ENCODE measurements at places on chromosomes 6 and 20.
A peak's percentile ranks its signal among the peaks of the same experiment; 100 is the strongest.

- DNase-seq: no peak
These were observed 46.4 kb upstream of the PMEPA1 start for GRCh38 chr20:57756213-57756612.

- DNase-seq: peak; percentile 81
These were observed 754.0 kb upstream of the ADGRB3 start for GRCh38 chr6:67880939-67881705.

GRCh38 chr6:165678904-165679303 is 15.9 kb upstream of the PDE10A start:
- no peak for DNase-seq

- no peak for DNase-seq
These were observed 86.3 kb downstream of the FNDC1 start for GRCh38 chr6:159255434-159255951.

- DNase-seq: no peak
These were observed 167.2 kb downstream of the LINC00237 start for GRCh38 chr20:20939006-20939405.

DNA sequence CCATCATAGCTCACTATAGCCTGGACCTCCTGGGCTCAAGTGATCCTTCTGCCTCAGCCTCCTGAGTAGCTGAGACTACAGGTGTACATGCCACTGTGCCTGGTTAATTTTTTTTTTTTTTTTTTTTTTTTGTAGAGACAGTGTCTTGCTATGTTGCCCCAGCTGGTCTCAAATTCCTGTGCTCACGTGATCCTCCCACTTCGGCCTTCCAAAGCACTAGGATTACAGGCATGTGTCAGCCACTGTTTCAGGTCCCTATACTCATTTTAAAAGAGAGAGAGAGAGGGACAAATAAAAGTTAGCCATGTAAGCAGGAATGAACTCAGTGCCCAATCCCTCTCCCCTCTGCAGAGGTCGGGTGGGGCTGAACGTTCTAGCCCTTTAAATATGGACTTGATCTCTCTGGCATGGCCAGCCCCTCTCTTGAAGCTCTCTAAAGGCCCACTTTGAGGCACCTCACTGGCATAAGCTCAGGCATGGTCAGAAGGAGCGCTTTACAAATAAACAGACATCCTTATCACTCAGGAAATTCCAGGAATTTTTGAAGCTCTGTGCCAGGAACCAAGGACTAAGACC is 9.0 kb upstream of the SERPINB1 start:
- DNase-seq: no peak

DNA sequence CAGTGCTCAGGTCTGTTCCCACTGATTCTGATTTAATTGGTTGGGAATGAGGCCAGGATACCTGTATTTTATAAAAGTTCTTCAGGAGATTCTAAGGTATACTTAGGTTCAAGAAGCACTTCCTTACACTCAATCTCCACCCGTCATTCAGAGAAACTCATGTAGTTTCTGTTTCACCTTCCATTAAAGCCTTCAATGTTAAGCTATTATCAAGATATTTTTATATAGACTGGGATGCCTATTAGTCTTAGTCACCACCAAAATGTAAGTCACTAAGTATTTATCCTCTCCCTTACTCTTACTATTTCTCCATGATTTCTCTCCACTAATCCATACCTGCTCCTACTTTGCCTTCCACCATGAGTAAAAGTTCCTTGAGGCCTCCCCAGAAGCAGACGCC is 38.1 kb upstream of the GCLC start:
- no peak for DNase-seq

- DNase-seq: peak; percentile 92
These were observed 43.2 kb upstream of the GABRR1 start for GRCh38 chr6:89260310-89260709.

GRCh38 chr6:145789443-145789842 is 25.2 kb downstream of the FBXO30 start:
- no peak for DNase-seq

DNA sequence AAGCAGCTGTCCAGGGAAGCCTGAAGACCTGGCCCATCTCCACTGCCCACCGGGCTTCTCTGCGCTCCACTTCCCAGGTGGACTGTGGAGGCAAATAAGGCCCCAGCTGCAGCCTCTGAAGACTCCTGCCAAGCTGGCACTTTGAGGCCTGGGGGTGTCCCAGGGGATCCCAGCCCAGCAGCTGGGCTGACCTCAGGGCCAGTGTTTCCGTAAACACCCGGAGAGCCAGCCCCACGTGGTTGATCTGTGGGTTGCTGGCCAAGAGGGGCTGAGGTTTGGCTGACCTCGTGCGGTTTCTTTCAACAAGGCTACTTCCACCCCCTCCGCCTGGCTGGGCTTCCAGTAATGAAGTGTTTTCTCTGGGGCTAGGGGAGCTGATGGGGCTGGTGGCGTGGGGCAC is 12.4 kb upstream of the CCN5 start:
- DNase-seq: no peak

DNA sequence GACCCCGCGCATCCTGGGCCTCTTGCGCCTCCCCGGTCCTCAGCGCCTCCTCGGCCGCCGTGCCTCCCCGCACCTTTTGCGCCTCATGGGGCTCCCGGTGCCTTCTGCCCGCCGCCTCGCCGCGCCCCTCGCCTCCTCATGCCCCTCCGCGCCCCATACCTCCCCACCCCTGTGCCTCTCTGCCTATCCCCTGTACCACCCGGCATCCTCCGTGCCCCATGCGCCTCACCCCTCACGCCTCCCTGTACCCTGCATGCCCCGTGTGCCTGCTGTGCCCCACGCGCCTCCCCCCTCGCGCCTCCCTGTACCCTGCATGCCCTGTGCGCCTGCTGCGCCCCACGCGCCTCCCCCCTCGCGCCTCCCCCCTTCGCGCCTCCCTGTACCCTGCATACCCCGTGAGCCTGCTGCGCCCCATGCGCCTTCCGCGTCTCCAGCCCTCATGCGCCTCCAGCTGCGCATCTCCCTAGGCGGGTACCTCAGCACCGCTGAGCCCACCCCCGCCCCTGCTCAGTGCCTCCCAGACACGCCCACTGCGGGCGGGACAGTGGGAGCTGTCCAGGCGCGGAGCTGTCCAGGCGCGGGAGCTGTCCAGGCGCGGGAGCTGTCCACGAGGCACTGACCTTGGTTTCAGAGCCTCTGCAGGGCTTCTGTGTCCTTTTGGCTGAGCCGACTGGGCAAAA is 37.1 kb downstream of the IGF2R start:
- no peak for DNase-seq

DNA sequence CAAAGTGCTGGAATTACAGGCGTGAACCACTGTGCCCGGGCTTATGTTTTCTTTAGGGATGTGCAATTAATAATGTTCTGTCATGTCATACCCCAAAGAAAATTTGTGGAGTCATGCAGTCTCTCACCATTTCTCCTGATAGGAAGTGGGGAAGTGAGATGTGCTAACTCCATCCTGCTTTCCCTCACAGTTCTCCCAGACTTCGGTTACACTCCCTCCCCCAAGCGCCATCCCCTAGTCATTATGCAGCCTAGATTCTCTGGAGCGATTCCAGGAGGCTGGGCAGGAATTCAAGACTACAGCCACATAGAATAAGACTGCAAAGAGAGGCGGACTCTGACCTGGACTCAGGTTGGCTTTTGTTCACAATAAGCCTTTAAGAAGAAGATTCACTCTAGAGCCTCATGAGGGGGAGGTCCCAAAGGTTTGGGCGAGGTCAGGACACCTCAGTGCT is 271.4 kb downstream of the ALDH8A1 start:
- no peak for DNase-seq

DNA sequence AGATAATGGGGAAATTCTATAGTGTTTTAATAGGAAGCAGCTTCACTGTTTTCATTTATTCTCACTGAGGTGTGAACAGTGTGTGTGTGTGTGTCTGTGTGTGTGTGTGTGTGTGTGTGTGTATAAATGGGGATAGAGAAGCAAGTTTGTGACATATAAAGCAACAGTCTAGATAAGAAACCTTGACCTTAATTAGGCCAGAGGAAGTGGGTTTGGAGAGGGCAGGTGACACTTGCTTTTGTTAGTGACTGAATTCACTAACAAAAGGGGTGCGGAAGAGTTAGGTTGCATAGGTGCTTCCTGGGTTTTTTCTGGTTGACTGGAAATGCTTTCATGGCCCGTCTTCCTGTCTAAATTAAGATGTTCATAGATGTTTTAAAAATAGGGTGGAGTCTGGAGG is 515.7 kb upstream of the FLRT3 start:
- DNase-seq: no peak

GRCh38 chr20:33183312-33183711 is 15.4 kb downstream of the BPIFA2 start:
- no peak for DNase-seq

DNA sequence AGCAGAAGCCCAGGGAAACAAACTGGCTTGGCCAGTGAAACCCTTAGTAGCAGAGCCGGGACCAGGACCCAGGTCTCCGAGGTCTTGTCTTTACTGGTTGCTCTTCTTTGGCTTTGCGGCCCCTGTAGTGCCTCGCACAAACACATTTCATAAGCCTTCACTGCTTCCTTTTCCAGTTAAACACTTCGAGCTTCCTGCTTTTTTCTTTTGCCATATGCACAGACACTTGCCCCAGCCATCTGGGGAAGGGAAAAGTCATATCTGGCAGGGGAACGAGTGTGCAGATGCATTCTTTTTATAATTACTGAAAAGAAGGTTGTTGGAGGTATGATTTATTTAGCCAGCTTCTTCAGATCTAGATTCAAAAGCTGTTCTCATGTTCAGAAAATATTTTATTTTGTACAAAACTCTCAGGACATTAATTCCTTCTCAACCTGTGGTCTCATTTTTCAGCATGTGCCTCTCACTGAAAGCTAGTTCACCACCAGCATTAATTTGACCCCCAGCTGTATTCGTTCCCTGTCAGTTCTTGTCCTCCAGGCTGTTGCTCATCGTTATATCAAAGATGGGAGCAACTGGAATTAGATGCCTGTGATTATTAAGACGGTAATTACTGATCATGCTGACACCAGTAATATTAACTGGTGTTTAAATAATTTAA is 19.2 kb downstream of the KLHL32 start:
- DNase-seq: no peak

DNA sequence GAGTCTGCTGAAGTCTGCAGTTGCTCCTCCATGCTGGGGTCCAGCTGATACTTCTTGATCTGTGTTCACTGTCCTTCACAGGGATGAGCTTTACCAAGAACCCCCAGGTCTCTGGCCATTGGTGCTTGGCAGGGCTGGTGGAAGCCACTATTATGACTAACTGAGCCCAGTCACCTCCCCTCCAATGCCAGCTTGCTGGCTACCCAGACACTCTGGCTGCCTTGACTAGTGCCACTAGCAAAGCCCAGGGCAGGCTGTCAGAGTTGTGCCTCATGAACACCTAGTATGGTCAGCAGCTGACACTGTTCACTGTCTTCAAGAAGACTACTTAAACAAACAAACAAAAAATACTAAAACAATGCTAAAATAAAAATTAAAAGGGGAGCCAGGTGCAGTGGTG is 8.8 kb downstream of the ASIP start:
- no peak for DNase-seq

DNA sequence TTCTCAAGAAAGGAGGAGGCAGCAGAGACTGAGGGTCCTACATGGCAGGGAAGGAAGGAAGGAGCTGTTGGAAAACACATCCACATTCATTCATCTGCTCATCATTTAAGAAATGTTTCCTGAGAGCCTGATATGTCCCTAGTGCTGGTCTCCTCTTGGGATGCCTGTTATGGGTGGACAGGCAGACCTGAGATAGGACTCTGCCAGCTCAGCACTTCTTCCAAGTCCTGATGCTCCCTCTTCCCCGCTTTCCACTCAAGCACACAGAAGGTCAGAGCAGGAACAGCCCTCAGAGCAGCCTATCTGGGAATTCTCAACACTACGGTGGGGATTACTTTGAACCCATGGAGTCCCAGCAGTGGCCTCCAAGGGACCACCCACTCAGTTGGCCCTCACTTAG is 8.0 kb upstream of the SIRPD start:
- DNase-seq: no peak

DNA sequence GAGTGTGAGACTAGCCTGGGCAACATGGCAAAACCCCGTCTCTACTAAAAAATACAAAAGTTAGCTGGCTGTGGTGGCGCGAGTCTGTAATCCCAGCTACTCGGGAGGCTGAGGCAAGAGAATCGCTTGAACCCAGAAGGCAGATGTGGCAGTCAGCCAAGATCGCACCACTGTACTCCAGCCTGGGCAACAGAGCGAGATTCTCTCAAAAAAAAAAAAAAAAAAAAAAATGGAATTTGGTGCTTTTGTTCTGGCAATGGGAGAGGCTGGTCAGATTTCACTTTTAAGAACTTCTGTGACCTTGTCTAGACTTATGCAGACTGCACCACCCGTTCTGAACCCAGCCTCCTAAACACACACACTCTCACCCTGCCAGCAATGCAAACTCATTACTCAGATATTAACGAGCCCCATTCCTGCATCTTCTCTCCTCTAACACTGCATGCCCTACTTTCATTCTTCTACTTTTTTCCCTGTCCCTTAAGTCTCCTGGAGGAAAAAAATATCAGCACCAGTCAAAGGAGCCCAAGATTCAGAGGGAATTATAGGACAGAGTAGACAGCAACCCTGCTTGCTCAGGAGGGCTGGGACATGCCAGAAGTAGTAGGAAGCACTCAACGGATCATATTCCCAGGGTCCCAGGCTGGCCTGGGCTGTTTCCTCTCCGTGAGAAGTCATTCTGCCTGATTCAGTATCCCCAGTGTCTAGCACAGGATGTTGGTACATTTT is 4.4 kb downstream of the MOCS1 start:
- no peak for DNase-seq

DNA sequence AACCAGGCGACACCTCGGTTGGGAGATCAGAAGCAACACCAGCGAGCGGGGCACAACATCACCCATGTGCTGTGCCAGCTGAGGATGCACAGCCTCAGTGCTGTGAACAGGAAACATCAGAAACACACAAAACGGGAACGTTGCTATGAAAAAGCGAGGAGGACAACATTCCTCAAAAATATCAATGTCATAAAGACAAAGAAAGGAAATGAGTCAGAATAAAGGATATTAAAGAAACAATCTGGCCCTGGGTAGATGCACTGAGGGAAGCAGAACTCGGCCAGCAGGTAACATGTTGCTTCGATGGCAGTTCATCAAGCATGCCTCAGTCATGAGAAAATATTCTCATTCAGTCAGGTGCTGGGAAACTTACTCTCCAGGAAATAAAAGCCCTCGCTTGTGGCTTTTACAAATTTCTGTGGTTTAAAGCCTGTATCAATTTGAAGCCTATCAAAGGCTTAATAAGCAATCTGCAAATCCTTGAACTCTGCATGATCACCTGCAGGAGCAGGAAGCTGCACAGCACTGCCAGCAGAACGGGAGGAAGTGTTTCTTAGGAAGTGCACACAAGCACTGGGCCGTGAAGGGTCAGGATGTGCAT is 77.5 kb downstream of the GINS1 start:
- DNase-seq: no peak
